ENCODE measurements at places on chromosomes 2 and 18.
A peak's percentile ranks its signal among the peaks of the same experiment; 100 is the strongest.

GRCh38 chr2:240469239-240469636 lies 33.8 kb downstream of the GPC1 start:
- DNase-seq, result no peak

- DNase-seq, result no peak
Measured at GRCh38 chr2:47118581-47118980, 36.5 kb downstream of the STPG4 start.

DNA sequence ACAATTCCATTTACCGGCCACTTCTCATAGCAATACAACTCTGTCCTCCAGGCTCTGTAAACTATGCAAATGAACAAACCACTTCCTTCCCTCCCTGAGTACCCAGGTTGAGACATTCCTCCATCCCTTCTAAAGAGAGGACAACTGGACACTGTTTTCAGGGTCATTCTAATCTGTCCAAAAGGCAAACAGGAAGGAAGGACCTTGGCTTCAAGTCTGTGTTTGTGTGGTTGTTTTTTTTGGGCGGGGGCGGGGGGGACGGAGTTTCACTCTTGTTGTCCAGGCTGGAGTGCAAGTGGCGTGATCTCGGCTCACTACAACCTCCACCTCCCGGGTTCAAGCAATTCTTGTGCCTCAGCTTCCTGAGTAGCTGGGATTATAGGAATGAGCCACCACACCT lies 3.3 kb downstream of the TFCP2L1 start:
- no peak for DNase-seq

GRCh38 chr2:8524388-8524787 lies 157.5 kb upstream of the ID2 start:
- DNase-seq, result no peak

DNA sequence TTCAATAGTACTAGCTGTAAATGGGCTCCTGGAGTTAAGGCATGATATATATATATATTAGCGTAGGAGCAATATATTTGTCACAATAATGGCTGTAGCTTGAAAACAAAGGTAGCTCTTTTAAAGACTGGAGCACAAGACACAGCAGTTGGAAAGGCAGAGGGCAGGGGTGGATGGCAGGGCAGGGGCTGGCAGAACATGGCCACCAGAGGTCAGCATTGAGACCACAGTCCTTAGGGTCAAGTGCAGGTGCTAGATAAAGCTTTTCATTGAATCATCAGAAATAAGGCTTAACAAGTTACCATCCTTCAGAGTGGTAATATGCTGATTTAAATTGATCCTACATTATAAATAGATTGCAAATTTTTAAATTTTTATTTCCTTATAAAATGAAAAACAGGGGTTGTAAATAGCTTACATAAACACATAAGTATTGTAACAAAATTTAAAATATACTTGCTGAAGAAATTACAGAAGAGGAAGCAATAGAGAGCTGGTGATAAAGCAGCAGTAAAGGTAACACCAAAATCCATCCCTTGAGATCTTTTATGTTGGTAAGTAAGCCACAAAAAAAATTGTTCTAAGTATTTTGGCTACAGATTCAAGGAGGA lies 161.2 kb upstream of the PIEZO2 start:
- peak; percentile 27 for DNase-seq

Measured in midbrain (tissue), 1 donor.